Activated CD8-positive, alpha-beta memory T cell treated with anti-CD3 and anti-CD28 coated beads for 1 hour (primary cell): ENCODE measurements at places on chromosomes 5 and 9.

GRCh38 chr5:73388740-73389139 is 59.8 kb downstream of the FOXD1 start:
- no peak for DNase-seq

DNA sequence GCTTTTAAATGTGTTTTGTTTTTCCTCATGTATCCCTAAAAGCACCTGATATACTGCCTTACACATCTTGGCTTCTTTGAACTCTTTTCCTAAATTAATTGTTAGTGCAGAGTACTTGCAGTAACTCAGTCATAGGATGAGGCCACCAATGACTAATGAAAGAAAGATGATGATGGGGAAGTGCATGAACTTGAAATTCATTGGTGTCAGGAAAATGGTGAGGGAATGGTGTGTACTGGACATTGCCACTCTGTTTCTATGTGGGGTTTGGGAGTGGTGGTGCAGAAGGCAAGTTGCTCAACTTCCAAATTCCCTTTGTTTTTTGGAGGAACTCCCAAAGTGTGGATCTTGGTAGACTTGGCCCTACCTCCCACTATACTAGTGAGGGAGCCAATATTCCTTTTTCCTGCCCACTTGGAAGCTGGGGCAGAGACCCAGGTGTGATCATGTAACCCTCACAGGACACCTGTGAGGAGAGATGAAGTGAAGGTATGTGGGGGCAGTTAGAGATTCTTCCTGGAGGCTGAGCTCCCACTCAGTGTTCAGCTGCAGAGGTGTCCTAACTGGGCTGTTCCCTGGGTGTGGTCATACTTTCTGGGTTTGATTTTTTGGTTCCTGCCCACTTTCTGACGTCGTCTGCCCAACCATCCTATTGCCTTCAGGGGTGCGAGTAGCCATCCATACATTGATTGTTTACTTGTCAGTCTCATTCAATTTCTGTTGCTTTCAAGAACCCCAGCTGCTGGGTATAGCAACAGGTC is 298.5 kb downstream of the MAST4 start:
- no peak for DNase-seq

GRCh38 chr5:141349917-141350619 is at the start of gene PCDHGB1:
Gene PCDHGB1 (plus strand): TSS chr5:141350099. CDS start chr5:141350261, 162 bp downstream.
- DNase-seq = no peak

GRCh38 chr9:74303945-74304344 is 193.2 kb upstream of the RORB start:
- no peak for DNase-seq
